ENCODE measurements at places on chromosomes 5 and 9. TPM values are rescaled to one million over a fixed set of nuclear protein-coding genes. Genes with fewer than 3 reads are reported as not detected.

GRCh38 chr5:72204946-72205345, 97.7 kb downstream of the MAP1B start:
- peaks cover 2% of the 10 kb centered on the region for H3K4me1 ChIP-seq
- H3K4me3 ChIP-seq = no peak overlapping the region
- H3K27ac ChIP-seq = no peak overlapping the region
- no peaks in the 10 kb centered on the region for H3K27me3 ChIP-seq
- no peak for DNase-seq

GRCh38 chr5:88130211-88130815, 138.3 kb downstream of the TMEM161B start:
- no peak overlapping the region for H3K27ac ChIP-seq
- H3K36me3 ChIP-seq = no peaks in the 10 kb centered on the region
- H3K27me3 ChIP-seq = peaks cover 10% of the 10 kb centered on the region
- DNase-seq = no peak

MYMK gene
- not detected for total RNA-seq

ARID3C gene
- total RNA-seq = 0.27 TPM

ANKRD20A1 gene
- 1.7 TPM for total RNA-seq

MYOZ3 gene
- not detected for total RNA-seq

- H3K27me3 ChIP-seq = peaks cover 44% of the 10 kb centered on the region
- no peak overlapping the region for H3K4me3 ChIP-seq
- DNase-seq = no peak
Measured at GRCh38 chr5:989961-990530, 18.6 kb upstream of the NKD2 start.

- H3K27me3 ChIP-seq = peaks cover 14% of the 10 kb centered on the region
- DNase-seq = no peak
- peak overlapping the region; percentile 90 for H3K4me3 ChIP-seq
Measured at GRCh38 chr9:98809311-98810101, 2.0 kb downstream of the GALNT12 start.

GRCh38 chr9:21001581-21001980, 29.9 kb downstream of the HACD4 start:
- no peaks in the 10 kb centered on the region for H3K27me3 ChIP-seq
- H3K27ac ChIP-seq = peak overlapping the region; percentile 51
- H3K36me3 ChIP-seq = peaks cover 10% of the 10 kb centered on the region
- H3K4me3 ChIP-seq = peak overlapping the region; percentile 3
- H3K4me1 ChIP-seq = peaks cover 19% of the 10 kb centered on the region

- H3K27me3 ChIP-seq = no peaks in the 10 kb centered on the region
- H3K27ac ChIP-seq = no peak overlapping the region
- peaks cover 22% of the 10 kb centered on the region for H3K4me1 ChIP-seq
Measured at GRCh38 chr5:53008751-53009150, 19.6 kb downstream of the ITGA2 start.

DNA sequence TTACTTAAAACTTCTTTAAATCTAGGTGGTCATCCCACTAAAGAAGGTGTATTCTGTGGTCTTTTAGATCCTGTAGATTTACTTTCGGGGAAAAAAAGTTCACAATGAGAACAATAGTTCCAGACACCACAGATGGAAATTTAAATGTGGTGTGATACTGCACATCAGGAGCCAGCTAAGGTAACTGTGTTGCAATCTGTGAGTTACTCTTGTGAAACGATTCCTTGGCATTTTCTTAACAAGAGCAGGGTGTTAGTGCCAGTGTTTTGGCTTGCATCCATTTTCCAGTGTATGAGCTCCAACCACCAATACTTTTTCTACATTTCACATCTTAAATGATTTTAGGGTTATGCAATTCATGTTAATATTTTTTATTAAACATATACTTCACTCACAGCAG, 674.5 kb downstream of the CETN3 start:
- no peaks in the 10 kb centered on the region for H3K36me3 ChIP-seq
- no peak overlapping the region for H3K4me3 ChIP-seq
- H3K27me3 ChIP-seq = no peaks in the 10 kb centered on the region
- no peak for DNase-seq
- no peaks in the 10 kb centered on the region for H3K4me1 ChIP-seq

- peaks cover 33% of the 10 kb centered on the region for H3K4me1 ChIP-seq
- H3K4me3 ChIP-seq = peak overlapping the region; percentile 94
- H3K36me3 ChIP-seq = peaks cover 7% of the 10 kb centered on the region
- no peaks in the 10 kb centered on the region for H3K27me3 ChIP-seq
- no peak for DNase-seq
Measured at GRCh38 chr5:61334868-61335615, 3.0 kb downstream of the ZSWIM6 start.

DNA sequence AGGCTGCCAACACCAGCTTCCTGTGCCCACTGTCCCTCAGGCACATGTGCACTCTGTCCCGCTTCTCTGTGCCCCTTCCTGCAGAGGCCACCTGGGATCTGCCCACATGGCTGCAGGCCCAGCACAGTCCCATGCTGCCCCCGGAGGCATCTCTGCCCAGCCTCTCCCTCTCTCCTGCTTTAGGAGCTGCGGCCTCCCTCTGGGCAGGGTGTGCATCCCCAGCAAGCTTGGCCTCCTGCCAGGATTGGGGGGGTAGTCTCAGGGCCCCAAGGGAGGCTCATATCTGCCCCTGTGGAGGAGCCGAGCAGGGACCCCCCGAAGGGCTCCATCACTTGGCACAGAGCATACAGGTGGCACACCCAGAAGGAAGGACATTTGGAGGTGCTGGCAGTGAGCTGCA, 24.8 kb downstream of the FLT4 start:
- H3K36me3 ChIP-seq = no peaks in the 10 kb centered on the region
- peaks cover 6% of the 10 kb centered on the region for H3K27me3 ChIP-seq
- H3K4me1 ChIP-seq = peaks cover 7% of the 10 kb centered on the region
- no peak overlapping the region for H3K4me3 ChIP-seq
- H3K27ac ChIP-seq = no peak overlapping the region
- DNase-seq = no peak

GRCh38 chr5:97142521-97143254, at the start of gene LIX1:
Gene LIX1 (minus strand): TSS chr5:97142611. CDS start chr5:97142576, 35 bp downstream.
- no peak for DNase-seq
- no peak within 1 kb of the TSS for H3K27ac ChIP-seq
- no peaks in the 10 kb centered on the region for H3K36me3 ChIP-seq
- no peak within 1 kb of the TSS for H3K4me3 ChIP-seq

DNA sequence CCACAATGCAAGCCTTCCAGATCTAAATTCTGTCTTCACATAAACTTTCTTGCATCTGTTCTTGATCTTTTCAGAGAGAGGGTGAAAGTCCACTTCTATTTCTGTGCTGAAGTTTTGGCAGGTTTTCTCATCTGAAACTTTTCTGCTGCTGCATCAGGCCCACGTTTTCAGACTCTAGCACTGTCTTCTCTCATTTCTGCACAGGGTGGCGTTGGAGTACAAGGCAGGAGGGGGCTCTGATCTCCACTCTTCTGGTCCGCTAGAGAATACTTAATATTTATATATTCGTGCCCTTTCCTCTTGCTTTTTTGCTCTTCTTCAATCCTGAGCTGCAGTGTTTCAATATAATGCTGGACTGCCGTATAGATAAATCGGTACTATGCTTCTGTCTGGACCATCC, 204.0 kb upstream of the PRDM9 start:
- no peak overlapping the region for H3K4me3 ChIP-seq
- no peak for DNase-seq
- H3K36me3 ChIP-seq = no peaks in the 10 kb centered on the region
- H3K27ac ChIP-seq = no peak overlapping the region

- H3K4me3 ChIP-seq = no peak overlapping the region
- H3K36me3 ChIP-seq = peaks cover 4% of the 10 kb centered on the region
- peaks cover 62% of the 10 kb centered on the region for H3K27me3 ChIP-seq
- H3K4me1 ChIP-seq = peaks cover under 1% of the 10 kb centered on the region
- DNase-seq = no peak
- no peak overlapping the region for H3K27ac ChIP-seq
Measured at GRCh38 chr9:115111874-115112273, 6.1 kb downstream of the TNC start.

DNA sequence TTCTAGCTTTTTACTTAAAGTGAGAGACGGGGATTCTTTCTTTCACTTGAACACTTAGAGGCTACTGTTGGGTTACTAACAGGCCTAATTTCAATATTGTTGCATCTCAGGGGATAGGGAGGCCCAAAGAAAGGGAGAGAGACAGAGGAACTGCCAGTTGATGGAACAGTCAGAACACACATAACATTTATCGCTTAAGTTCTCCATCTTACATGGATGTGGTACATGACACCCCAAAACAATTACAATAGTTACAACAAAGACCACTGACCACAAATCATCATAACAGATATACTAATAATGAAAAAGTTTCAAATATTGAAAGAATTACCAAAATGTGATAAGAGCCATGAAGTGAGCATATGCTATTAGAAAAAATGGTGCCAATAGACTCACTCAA, 4.3 kb upstream of the RIC1 start:
- peak overlapping the region; percentile 80 for H3K27ac ChIP-seq
- peaks cover 2% of the 10 kb centered on the region for H3K36me3 ChIP-seq
- no peak overlapping the region for H3K4me3 ChIP-seq
- DNase-seq = no peak
- H3K27me3 ChIP-seq = no peaks in the 10 kb centered on the region

GRCh38 chr9:75601280-75601679, 289.2 kb upstream of the PCSK5 start:
- H3K4me1 ChIP-seq = no peaks in the 10 kb centered on the region
- DNase-seq = no peak
- H3K27ac ChIP-seq = no peak overlapping the region
- no peak overlapping the region for H3K4me3 ChIP-seq
- H3K27me3 ChIP-seq = peaks cover 17% of the 10 kb centered on the region

DNA sequence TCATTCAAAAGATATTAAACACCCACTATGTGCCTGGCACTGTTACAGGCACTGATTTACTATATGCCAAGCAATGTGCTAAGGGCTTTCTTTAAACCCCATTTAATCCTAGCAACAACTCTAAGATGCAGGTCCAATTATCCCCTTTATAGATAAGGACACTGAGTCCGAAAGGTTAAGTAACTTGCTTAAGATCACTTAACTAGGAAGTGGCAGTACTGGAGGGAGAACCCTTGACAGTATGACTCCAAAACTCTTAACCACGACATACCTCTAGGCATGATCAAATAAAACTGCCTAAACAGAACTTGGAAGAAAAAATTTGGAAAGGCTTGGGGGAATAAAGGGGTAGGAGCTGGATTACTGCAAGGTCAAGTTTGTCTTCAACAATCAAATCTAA, 1.7 kb downstream of the RAB14 start:
- H3K4me1 ChIP-seq = peaks cover 43% of the 10 kb centered on the region
- no peaks in the 10 kb centered on the region for H3K36me3 ChIP-seq
- H3K27ac ChIP-seq = peak overlapping the region; percentile 88
- DNase-seq = no peak

- no peak for DNase-seq
- H3K27me3 ChIP-seq = peaks cover 37% of the 10 kb centered on the region
- peaks cover 2% of the 10 kb centered on the region for H3K36me3 ChIP-seq
- no peak overlapping the region for H3K27ac ChIP-seq
- peaks cover 11% of the 10 kb centered on the region for H3K4me1 ChIP-seq
Measured at GRCh38 chr5:137611794-137612435, 112.8 kb upstream of the SPOCK1 start.

GRCh38 chr9:134061688-134062371, 6.0 kb downstream of the BRD3 start:
- H3K4me3 ChIP-seq = no peak overlapping the region
- no peak for DNase-seq
- no peaks in the 10 kb centered on the region for H3K36me3 ChIP-seq
- H3K4me1 ChIP-seq = peaks cover 48% of the 10 kb centered on the region

- H3K4me1 ChIP-seq = no peaks in the 10 kb centered on the region
- no peak overlapping the region for H3K27ac ChIP-seq
- no peak for DNase-seq
- H3K4me3 ChIP-seq = no peak overlapping the region
Measured at GRCh38 chr5:135007749-135008363, 26.2 kb downstream of the PITX1 start.

DNA sequence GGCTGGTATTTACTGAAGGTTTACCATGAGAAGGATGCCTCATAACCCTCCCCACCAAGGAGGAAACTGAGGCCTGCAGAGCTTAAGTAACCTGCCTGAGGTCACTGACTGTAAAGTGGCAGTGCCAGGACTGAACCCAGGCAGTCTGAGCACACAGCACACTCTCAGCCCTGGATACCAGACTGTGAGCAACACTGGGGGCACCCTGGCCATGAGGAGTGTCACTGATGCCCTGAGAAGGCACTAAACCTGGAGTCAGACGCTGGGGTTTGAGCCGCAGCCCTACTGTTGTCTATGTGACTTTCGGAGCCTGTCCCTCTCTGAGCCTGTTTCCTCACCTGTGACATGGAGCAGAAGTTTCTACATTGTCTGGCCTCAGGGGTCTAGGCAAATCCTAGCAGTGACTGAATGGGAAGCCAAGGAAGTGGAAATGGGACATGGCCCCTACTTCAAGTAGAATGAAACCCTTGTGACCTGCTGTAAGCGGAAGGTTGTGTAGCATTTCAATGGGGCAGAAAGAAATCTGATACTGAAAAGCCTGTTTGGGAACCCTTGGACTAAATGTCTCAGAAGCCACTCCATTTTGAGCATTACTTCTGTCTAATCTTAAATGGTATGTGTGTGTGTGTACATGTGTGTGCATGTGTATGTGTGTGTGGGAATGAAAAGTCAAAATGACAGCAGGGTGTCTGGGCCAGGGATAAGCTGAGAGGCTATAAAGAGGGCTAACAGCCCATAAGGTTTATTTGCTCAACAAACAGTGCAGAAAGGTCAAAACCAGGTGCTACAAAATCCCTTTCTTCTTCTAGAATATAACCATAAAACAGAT, 36.0 kb downstream of the B4GALT1 start:
- no peaks in the 10 kb centered on the region for H3K27me3 ChIP-seq
- H3K4me1 ChIP-seq = peaks cover 57% of the 10 kb centered on the region
- no peak for DNase-seq
- peak overlapping the region; percentile 2 for H3K4me3 ChIP-seq

GRCh38 chr5:17619354-17619753, 9.2 kb downstream of the TAF11L12 start:
- no peak overlapping the region for H3K4me3 ChIP-seq
- H3K4me1 ChIP-seq = no peaks in the 10 kb centered on the region
- H3K36me3 ChIP-seq = no peaks in the 10 kb centered on the region
- no peaks in the 10 kb centered on the region for H3K27me3 ChIP-seq

DNA sequence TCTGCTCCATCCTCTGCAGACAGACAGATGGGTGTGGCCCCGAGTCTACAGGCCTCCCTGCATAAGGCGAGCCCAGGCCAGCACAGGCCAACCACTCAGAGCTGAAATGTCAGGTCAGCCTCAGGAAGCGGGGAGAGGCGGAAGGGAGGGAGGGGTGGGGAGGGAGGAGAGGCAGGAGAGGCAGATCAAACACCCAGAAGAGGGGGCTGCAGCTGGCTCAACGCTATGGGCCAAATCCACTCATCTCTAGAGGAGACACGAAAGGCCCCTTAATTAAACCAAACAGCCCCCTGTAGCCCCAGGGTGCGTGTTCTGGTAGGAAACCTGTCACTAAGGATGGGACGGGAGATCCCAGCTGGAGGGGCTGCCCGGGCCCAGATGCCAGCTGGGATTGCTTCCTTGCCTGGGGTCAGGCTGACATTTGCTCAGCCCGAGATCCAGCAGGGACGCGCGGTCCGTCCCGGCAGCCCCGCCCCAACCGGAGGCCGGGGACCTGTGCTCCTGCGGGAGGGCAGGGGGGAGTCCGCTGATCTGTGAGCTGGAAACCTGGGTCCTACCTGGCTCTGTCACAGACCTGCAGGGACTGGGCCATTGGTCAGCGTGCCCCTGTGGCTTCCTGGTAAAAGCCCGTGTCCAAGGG, 97.2 kb upstream of the SARDH start:
- H3K27ac ChIP-seq = no peak overlapping the region
- H3K36me3 ChIP-seq = no peaks in the 10 kb centered on the region
- H3K27me3 ChIP-seq = no peaks in the 10 kb centered on the region
- H3K4me3 ChIP-seq = no peak overlapping the region

GRCh38 chr5:170788626-170789304, 5.2 kb downstream of the GABRP start:
- no peak for DNase-seq
- peaks cover 28% of the 10 kb centered on the region for H3K27me3 ChIP-seq
- H3K36me3 ChIP-seq = no peaks in the 10 kb centered on the region
- H3K4me1 ChIP-seq = no peaks in the 10 kb centered on the region

All from T-helper 17 cell (primary cell).